Osteocyte (in vitro differentiated cells): ENCODE measurements at places on chromosomes 5 and 9. TPM values are rescaled to one million over a fixed set of nuclear protein-coding genes. Genes with fewer than 3 reads are reported as not detected.

ZNF454 gene
- total RNA-seq = 1.2 and 1.6 TPM in 2 replicates

ANKRD34B gene
- not detected in 2 replicates for total RNA-seq

SET gene
- 381 and 382 TPM in 2 replicates for total RNA-seq

RELL2 gene
- 5.4 and 6.1 TPM in 2 replicates for total RNA-seq

LHFPL2 gene
- 110 and 113 TPM in 2 replicates for total RNA-seq

IL7R gene
- 0.43 and 0.44 TPM in 2 replicates for total RNA-seq

GRCh38 chr5:142317753-142318152, 7.1 kb downstream of the SPRY4 start:
- DNase-seq = no peak

GRCh38 chr9:76707510-76707909, 56.7 kb upstream of the PCA3 start:
- DNase-seq = no peak

GRCh38 chr9:86368871-86369521, 14.8 kb upstream of the TUT7 start:
- no peak for DNase-seq

- peak; percentile 92 for DNase-seq
These were observed 4.3 kb upstream of the AHRR start for GRCh38 chr5:317086-317811.

DNA sequence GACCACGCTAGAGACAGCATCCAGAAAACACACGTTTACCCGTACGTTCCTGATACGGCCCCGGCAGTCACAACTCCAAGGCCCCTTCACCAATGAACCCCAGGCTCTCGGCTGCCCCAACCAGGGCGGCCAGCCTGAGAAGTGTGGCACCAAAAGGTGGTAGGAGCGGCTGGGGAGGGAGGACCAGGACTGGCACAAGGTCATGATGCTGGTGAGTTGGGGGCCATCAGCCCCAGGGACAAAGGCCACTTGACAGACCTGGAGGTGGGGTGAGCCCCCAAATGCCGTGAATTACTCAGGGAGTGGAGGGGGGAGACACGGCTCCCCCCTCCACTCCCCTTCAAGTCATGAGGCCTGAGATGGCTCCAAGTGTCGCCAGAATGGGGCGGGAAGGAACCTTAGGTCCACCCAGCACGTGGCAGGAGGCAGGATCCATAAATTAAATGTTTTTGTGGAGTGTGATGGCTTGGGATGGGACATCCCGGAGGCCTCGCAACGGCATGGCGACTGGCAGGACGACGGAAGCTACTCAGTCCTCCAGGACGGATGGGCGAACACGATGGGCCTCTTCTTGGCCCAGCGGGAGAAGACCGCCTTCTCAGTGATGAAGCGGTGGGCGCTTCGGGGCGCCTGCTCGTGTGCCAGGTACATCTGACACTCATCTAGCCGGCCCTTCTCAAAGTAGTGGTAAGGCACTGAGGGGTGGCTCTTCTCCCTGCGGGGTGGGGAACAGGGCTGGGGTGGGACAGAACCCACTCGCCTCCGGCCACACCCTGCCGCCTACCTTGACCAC, 8.7 kb upstream of the ST6GALNAC6 start:
- DNase-seq = no peak

GRCh38 chr9:18791074-18791473, 241.9 kb downstream of the SAXO1 start:
- DNase-seq = no peak

DNA sequence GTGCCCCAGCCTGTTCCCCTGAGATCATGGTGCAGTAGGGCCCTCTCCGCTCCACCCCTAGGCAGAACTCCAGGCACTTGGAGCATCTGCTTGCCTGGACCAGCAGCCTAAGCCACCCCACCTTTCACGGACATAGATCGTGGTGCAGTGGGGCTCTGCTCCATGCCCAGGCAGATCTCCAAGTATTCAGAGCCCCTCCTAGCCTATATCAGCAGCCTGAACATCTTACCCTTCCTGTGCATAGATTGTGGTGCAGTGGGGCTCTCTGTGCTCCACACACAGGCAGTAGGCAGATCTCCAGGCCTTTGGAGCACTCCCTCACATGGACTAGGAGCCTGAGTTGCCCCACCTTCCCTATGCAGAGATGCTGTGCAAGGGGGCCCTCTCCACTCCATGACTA, 103.0 kb downstream of the GLIS3 start:
- no peak for DNase-seq

- DNase-seq = no peak
These were observed 90.1 kb downstream of the GOLPH3 start for GRCh38 chr5:32083981-32084430.

DNA sequence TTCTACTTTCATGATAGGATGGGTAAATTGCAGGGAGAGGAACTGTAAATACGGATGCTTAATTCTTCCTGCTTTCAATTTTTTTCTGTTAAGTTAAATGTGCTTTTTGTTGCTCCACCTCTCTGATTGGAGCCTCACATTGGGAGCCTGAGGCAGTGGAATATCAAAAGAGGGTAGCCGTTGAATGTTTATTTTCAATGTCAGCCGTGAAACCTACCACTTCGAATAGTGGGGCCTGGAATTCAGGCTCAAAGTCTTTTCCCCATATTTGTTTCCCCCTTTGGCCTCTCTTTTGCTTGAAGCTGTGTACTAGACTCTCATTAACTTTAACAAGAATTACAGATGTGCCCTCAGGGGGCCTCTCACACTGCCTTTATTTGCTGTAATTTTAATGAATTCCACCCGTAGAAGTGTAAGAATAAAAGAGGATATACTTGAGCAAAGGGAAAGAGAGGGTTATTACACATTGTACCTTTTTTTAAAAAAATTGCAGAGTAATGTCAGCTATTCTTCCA, 29.0 kb downstream of the PSAT1 start:
- DNase-seq = no peak

GRCh38 chr5:113280541-113280940, 154.2 kb downstream of the TSSK1B start:
- no peak for DNase-seq

GRCh38 chr5:173200356-173200755, 34.6 kb downstream of the NKX2-5 start:
- DNase-seq = no peak

DNA sequence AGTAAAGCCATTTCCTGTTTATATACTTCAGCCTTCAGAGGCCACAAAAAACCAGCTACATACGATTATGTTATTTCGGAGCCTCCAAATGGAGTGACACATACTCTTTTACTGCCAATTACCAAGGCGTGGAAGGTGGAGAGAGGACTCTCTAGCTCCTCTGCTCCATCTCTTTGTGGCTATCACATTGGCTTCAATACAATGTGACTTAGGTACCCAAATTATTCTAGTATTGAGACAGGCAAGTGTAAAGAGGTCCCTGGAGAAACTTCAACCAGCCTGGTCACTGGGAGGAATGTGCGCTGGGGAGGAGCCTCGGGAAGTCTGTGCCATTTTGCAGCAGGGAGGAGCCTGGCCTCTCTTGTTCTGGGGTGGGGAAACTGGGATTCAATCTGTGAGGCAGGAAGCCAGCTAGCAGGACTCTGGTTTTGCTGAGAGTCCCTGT, 85.8 kb upstream of the TAS2R1 start:
- no peak for DNase-seq

DNA sequence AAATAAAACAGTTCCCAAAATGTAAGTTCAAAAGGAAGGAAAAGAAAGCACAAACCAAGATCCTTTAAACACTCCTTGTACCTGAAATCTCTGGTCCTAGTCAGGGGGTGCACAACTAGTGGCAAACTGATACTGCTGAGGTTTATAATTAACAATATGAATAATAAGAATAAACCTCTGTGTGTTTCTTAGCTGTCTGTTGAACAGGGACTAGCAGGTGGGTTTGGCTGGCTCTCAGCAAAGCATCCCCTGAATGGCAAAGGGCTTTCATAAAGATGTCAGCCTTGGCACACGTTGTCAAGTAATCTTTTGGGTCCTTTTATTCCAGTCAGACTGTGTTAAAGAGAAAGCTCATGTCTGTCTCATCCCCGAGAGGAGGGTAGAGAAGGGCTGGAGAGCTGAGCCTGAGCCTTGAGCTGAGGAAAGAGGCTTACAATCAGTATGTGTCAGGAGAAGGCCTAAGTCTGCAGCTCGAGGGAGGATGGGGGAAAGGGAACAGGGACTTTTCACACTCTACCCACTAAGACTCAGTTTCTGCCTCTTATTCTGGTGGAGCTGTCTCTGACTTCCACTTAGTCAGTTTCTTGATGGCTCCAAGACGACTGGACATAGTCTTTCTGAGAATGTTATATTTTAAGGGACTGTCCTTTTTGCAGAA, 123.0 kb downstream of the GALNT10 start:
- DNase-seq = peak; percentile 17

DNA sequence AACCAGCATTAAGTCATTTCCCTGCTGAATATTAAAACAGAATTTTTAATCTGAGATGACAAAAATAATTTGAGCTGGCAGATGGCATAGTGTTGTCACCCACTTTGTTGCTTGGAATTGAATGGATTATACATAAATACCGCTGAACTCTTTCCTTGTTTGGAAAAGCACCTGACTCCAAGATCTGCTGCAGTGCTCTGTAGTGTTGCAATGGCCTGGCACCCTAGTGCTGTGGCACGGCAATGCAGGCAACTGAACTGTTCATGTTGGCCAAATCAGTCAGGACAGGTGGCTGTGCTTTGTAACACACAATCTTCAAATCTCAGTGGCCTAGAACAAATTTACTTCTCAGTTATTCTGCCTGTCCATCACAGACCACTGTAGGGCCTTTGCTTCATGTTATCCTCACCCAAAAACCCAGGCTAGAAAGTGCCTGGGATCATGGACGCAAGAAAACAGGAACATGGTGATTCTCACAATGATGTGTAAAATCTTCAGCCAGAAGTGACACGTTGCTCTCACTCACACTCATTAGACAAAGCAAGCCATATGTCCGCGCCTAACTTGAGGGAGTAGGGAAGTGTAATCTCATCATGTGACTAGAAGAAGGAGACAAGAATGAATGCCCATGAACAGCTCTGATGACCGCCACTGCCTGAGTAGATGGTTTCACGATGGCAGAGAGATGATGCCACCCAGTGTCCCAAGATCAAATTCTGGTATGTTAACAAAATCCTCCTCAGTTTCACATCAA, 191.9 kb upstream of the PUM3 start:
- DNase-seq = no peak

- no peak for DNase-seq
These were observed 121.2 kb upstream of the ST8SIA4 start for GRCh38 chr5:101024299-101024698.

DNA sequence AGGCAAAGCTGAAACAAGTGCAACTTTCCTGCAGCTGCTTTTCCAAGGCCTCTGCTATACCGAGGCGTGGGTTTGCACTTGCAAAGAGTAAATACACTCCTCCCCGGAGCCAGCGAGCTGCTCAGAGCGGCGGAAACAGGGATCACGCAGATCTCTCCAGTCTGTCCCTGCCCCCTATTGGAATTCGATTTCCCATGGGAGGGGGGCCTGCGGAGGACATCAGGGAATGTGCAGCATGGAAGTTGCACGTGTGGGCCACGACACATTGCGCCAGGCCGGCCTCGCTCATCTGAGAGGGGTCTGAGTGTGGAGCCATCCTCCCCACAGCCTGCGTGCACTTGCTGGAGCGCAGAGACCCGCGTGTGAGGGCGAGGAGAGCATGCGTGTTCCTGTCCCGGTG, 104.3 kb upstream of the PHYKPL start:
- DNase-seq = no peak

DNA sequence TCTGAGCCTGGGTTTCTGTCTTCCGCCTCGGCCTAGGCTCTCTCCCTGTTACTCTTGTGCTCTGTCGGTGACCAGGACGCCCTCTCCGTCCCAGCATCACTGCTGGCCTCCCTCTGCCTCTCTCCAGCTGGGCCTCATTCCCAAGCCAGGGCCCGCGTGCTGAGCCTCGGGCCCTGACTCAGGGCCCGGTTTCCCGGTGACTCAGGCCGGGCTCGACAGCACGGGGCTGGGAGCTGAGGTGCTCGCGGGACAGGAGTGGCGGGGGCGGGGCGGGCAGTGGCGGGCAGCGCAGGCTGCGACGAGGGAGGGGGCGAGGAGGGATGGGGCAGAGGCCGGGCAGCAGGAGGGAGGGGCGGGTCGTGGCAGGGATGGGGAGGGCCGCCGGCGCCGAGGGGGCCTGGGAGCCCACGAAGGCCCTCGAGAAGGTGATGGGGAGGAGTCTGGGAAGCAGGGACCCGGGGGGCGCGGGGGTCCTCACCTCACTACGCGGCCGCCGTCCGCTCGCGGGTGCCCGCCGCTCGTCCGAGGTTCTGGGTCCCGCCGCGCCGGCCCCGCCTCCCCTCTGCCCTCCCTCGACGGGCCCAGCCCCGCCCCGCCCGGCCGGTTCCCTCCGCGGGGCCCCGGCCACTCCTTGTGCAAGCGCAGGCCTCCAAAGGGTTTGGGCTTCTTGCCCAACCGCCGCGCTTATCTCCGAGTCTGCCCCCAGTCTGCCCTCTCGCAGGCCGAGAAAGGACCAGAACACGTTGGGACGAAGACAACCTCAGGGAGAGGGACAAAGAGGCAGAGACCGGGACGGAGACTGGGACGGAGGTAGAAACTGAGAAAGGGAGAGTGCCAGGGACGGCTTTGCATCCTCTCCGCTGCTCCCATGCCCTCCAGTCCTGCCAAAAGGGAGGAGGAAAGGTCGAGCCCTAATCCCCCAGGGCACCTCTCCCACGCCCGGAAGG, at the start of gene ARAP3:
Gene ARAP3, minus strand, starts transcription at position 536 of the 947 bp plus-strand sequence. CDS start 1,744 bp downstream, outside the sequence.
- no peak for DNase-seq

DNA sequence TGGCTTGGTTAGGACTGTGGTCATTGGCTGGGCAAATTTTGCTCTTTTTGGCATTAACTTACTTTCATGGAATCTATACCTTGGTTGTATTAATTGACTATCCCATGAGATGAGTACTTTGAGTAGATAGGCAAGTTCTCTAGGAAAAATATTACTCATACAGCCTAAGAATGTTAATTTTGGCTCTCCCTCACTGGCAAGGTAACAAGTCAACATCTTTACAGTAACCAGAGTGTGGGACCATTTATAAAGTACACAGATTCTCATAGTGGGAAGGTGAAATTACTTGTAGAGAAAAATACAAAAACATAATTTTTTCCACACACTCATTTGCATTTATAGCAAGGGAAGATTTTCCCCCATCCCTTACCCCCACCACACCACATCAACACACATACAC, 154.6 kb upstream of the ZNF608 start:
- no peak for DNase-seq

GRCh38 chr5:123557907-123558306, 45.9 kb downstream of the CSNK1G3 start:
- DNase-seq = no peak

GRCh38 chr9:14909961-14910805, at the start of gene FREM1:
FREM1 (minus strand) TSS chr9:14910428; CDS start chr9:14868977, 41,451 bp downstream.
- peak; percentile 87 for DNase-seq

DNA sequence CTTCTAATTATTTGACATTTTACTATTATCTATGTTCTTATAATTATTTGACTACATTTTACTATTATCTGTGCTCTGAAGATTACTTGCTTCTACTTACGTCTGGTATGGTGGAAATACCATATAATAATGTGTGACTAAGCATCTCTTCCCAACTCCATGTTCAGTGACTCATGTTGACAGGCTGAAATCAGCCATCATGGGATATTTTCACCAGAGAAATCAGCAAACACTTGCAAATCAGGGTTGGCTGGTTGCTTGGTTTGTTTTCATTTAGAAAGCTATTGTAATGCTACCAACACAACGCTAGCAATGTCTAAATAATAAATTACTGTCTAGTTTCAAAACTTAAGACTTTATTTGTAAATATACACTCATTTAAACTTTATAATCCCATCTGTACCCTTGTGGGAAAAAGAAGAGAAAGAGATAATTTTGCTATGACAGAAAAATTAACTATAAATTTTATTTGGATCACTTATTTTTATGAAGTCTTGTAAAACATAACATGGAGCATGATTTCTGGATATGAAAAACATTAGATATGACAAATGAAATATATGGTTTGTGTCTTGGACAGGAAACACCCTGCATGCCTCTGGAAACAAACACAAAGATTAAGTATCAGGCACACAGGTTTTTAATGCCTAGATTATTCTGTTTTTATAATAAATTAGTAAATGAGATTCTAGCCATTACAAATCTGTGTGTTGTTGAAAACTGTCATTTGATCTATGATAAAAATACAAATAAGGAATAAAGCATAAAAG, 337.6 kb downstream of the BNC2 start:
- DNase-seq = no peak
